Stimulated activated naive B cell treated with anti-CD40 and anti-IgM and Interleukin-4, amounts not matched to agents 10 μg/mL and 1 μg/mL and 100 μg/mL, for 72 hours (primary cell): ENCODE measurements at places on chromosomes 6 and 20.
A peak's percentile ranks its signal among the peaks of the same experiment; 100 is the strongest.

- no peak for DNase-seq
Measured at GRCh38 chr6:121492536-121492935, 57.1 kb downstream of the GJA1 start.

- no peak for DNase-seq
Measured at GRCh38 chr6:124765280-124765679, 197.0 kb upstream of the RNF217 start.

- no peak for DNase-seq
Measured at GRCh38 chr20:49681850-49682216, 31.8 kb downstream of the B4GALT5 start.

DNA sequence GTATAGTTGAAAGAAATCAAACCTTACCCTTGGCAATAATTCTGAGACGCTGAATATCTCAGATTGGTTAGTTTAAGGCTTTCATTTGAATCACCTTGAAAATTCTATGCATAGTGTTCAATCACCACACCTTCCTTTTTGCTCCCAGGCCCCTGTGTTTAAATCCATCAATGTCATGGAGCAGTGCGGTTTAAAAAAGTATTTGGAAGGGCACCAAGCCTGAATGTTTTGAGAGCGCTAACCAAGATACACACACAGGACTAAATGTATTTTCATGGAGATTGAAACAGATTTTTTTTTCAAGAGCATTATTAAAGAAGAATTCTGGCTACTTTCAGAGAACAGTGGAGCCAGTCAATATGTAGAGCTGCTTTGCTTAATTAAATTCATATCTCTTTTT is 195.7 kb downstream of the CENPW start:
- DNase-seq: no peak

DNA sequence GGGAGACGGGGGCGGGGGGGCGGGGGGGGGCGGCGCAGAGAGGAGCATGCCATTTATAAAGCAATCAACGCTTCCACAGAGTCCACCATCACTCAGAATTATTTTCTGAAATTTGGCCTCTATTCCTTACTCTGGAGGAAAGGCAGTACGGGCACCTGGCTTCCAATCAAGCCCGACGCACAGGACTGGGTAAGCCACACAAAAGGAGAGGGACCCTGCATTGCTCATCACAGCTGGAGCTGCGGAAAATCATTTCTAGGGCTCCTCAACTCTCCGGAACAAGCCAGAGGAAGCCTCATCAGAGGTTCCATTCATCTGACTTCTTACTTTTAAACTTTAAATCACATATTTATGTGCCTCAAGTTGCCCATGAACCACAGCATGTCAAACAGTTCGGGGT is 55.9 kb downstream of the TTI1 start:
- DNase-seq: no peak

DNA sequence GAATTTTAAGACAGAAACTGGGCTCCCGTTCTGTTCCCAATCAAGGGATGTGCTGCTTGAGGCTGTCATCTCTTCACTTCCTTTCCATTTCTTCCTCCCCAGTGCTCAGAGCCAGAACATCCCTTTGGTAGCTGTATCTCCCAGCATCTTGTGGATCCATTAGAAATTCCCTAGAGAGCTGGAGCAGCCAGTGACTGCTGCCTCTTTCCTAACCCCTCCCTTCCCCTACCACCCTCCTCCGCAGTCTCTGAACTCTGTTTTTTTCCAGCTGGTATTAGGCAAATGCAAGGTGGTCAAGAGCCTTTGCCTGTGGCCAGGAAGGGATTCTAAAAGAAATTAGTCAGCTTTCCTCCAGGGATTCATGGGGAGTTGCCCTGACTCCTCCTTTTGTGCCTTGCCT is 208.0 kb downstream of the EYA2 start:
- DNase-seq: no peak

DNA sequence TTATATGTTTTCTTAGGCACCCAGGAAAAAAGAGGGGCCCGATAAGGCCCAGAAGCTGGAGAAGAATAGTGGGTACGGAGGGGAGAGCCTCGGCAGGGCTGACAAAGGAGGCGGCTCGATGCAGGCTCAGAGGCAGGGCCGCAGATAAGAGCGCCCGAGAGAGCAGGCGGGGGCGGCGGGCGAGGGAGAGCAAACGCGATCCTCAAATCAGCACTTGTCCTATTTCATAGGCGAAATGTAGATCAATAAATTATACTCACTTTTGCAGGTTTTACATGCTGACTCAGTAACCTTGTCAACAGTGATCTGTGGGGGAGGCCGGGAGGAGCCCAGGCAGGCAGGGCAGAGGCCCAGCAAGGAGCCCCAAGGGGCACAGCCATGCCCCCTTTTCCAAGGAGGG is 42.6 kb downstream of the GRM4 start:
- no peak for DNase-seq

GRCh38 chr6:129592516-129593232 is 117.3 kb downstream of the ARHGAP18 start:
- DNase-seq: no peak

GRCh38 chr20:24950836-24951525 is 1.9 kb downstream of the CST7 start:
- no peak for DNase-seq

DNA sequence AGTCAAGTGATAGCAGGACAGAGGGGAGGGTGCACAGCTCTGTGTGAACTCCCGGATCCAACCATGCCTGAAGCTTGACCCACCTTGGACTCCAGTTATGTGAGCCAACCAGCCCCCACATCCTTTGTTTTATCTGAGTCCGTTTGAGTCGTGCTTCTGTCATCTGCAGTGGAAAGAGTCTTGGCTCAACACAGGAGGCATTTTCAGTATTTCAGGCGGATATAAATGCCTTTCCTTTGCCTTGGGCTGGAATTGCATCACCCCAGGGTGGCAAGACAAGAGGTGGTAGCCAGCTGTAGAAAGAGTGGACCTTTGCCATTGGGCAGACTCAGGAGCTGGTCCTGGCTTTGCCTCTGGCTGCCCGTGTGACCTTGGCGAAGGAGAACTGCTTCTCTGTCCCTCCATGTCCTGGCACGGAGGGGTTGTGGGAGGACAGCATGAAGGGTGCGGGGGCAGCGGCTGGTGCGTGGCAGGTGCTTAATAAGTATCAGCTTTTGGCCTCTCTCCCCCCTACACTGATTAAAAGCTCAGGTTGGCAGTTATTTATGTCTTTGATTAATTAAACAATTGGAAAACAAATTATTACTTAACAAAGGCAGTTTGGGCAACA is 42.6 kb upstream of the APCDD1L start:
- no peak for DNase-seq

- DNase-seq: no peak
Measured at GRCh38 chr20:2867081-2867864, 6.0 kb upstream of the PTPRA start.

DNA sequence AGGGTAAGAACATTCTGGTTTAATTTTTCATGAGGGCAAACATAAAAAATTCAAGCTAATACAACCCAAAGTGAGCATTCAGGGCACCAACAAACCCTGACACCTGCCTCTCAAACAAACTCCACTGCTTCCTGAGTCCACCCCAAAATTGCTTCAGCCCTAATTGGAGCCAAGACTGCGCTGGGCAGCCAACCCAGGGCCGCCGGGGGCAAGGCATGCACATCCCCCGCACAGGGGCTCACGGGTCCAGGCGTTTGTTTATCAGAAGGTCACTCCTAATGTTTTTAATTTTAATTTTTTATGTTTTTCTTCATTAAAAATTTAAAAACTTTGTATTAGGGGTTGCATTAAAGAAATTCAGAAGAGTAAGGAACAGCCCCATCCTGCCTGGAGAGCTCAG is 459.1 kb upstream of the CDH4 start:
- DNase-seq: no peak

DNA sequence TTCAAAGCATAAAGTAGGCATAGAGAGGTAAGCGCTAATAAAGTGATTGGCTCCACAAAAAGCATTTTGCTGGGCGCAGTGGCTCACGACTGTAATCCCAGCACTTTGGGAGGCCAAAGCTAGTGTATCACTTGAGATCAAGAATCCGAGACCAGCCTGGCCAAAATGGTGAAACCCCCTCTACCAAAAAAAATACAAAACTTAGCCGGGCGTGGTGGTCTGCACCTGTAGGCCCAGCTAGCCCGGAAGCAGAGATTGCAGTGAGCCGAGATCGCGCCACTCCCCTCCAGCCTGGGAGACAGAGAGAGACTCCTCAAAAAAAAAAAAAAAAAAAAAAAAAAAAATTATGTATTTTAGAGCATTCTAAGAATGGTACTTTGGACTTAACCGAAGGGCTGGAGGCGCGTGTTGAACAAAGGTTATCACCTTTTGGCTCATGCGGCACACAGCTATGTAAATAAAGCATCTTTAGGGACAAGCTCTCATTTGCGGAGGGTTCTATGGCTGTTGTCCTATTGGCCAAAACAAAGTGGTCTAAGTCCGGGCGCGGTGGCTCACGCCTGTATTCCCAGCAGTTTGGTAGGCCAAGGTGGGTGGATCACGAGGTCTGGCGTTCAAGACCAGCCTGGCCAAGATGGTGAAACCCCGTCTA is 17.4 kb downstream of the HFE start:
- no peak for DNase-seq

GRCh38 chr20:44959638-44960102 is 527 bp downstream of the TOMM34 start:
- DNase-seq: peak; percentile 26

DNA sequence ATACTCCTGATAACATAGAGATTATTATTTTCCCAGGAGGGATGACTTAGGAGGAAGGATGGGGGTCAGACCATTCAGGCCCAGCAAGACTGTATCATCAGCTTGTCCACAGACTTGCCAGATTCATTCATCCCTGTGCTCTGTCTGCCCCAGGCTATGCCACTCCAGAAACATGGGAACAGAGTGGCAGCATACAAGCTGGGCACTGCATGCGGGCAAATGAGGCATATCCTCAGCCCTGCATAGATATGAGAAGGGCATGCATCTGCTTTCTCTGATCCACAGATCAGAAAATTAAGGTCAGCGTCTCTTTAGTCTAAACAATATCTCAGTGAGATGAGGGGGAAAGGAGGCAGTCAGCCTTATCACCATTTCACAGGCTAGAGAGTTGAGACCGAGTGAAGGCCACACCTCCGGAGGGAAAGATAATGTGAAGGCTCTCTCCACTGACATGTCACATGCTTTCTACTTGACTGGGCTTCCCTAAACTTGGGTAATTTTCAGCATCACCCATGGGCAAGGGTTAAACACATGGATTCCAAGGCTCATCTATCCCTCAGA is 140.5 kb downstream of the TFAP2B start:
- DNase-seq: no peak

DNA sequence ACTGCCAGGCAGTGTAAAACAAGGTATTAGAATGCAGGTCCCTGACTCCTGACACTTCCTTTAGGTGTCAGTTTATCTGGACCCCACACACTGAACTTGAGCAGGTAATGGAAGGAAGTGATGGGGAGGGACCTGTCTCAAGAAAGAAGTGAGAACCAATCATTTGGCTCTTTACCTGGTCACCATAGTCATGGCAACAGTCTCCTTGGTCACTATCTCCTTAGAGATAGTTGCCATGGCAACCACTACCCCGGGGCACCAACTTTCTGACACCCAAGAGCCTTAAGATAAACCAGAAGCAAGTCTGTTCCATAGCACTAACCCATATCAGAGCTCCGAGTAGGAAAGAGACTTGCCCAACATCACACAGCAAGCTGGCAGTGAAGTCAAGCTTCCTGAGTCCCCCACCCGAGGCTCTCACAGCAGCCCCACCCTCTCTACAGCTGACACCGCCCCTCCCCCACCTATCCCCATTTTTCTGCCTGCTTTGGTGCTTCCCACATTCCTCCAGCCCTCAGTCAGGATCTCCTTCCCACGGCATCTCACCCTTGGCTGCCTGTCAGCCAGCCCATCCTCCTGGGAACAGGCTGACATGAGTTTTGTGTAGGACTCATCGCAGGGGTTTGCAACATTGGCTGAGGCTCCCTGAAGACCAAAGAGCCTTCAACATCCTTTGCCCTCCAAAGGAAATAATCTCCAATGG is 16.3 kb upstream of the HM13 start:
- DNase-seq: no peak

GRCh38 chr6:2862712-2863181 is 21.1 kb upstream of the SERPINB1 start:
- DNase-seq: peak; percentile 83

- no peak for DNase-seq
Measured at GRCh38 chr6:109381061-109381746, 1.1 kb downstream of the CD164 start.

GRCh38 chr6:149563928-149564325 is 2.2 kb upstream of the GINM1 start:
- no peak for DNase-seq

DNA sequence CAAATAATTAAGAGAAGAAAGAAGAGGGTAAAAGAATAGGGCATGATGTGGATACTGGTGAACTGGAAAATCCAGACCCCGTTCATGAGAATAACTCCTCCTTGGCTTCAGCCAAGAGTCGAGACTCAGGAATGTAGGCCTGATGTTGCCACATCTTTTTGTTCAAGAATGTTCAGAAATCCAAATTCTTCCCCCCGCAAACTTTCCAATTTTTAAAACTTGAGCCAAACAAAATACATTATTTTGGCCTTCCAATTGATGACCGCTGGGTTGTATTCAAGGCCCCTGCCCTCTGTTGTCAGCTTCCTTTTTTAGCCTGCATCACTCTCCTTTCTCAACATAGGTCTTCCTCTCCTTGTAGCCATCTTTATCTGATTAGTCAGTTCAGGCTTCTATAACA is 106.1 kb downstream of the TNFAIP3 start:
- DNase-seq: no peak

GRCh38 chr6:1917626-1918371 is 308.1 kb downstream of the FOXC1 start:
- no peak for DNase-seq

GRCh38 chr20:48131581-48131980 is 346.3 kb upstream of the SULF2 start:
- no peak for DNase-seq

GRCh38 chr6:7912024-7912423 is 1.4 kb upstream of the TXNDC5 start:
- no peak for DNase-seq

- peak; percentile 1 for DNase-seq
Measured at GRCh38 chr6:150528648-150529285, 70.9 kb upstream of the PLEKHG1 start.

DNA sequence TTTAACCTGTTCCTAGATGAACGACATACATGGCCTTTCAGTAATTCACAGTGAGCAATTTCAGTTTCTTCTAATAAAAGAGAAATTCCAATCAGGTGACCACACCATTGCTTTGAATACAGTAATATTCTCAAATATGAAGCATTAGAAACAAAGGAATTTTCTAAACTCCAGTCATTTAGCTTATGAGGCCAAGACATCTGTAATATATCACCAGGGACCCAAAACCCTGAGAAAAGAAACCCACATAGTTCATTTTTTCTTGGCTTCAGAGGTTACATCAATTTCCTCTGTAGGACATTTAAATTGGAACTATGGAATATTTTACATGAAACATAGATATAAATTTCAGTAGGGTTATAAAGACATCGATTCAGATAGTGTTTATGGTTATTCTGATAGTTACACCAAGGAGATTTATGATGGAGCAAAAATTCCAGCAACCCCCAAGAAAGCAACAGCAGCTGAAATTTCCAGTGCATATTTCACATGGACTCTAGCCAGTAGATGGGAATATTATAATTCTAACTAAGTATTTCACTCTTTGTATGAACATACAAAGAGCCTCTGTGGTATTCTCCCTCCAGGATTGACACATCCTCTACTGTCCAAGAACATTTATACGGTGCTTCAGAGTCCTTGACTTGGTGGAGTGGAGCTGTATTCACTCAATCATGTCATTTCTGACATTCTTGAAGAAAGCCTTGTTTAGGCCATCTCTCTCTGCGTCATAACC is 82.9 kb downstream of the ADGRG6 start:
- DNase-seq: no peak

- DNase-seq: no peak
Measured at GRCh38 chr6:16403831-16404230, 165.4 kb downstream of the GMPR start.

- DNase-seq: no peak
Measured at GRCh38 chr20:58064411-58065010, 163.9 kb downstream of the ANKRD60 start.
